Urinary bladder (tissue), 4 donors: ENCODE measurements at places on chromosomes 5 and 9.

DNA sequence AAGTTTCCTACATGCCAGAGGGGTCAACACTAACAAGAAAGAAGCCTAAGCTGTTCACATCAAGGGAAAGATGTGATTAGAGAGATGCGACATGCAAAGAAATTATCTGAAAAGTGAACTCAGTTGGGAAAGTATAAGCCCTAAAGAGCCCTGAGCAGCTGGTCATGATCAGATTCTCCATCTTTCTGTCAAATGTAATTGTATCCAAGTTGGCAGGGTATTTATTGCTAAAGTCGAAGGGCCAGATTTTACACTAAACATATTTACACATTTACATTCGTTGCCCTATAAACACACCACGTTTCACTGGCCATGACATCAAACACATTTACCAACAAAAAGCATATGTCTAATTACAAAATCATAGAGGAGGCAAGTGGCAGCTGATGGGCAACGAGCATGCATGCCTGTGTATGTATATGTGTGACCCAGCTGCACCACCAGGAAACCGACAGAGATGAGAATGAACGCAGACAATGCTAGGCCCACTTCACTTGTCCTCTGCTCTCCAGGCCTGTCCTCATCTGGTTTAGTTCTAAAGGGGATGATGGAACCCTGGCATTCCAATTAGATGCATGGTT, 6.3 kb downstream of the FOXD1 start:
- DNase-seq: no peak

- no peak for DNase-seq
Measured at GRCh38 chr9:135480940-135481310, 1.3 kb downstream of the PPP1R26 start.

GRCh38 chr9:129094387-129095169, 13.7 kb downstream of the DOLPP1 start:
- no peak for DNase-seq

GRCh38 chr5:13215806-13216205, 728.7 kb downstream of the DNAH5 start:
- DNase-seq: no peak

GRCh38 chr5:132260714-132261551, 3.4 kb downstream of the PDLIM4 start:
- no peak for DNase-seq

GRCh38 chr5:50967563-50968355, 301.3 kb downstream of the PARP8 start:
- DNase-seq: peak; percentile 55

DNA sequence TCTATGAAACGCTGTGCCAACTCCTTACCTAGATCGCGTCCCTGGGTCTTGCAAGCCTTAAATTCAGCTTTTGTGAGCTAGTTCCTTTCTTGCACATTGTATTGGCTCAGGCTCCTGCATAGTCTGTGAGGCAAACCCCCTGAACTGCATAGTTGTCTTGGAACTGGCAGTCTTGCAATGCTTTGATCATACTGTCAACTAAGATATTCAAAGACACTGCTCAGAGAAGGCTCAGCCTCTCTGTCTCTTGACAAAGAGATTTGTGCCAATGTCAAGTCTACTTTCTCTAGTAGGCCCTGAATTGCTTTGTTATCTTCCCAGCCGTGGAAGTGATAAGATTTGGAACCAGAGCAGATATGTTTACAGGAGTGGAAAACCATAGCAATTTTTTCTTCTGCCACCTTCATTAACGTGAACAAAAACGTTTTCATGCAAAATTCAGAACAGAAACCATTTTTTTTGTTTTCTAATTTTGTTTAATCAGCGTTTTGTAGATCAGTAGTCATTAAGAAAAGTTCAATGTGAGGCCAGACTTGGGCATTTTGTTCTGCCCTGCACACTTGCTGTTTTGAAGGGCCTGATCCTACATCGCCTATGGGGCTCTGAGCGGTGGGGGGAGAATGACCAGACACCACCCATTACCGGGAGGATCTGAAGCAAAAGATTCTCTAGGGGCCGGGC, 27.6 kb upstream of the ENTREP1 start:
- no peak for DNase-seq

DNA sequence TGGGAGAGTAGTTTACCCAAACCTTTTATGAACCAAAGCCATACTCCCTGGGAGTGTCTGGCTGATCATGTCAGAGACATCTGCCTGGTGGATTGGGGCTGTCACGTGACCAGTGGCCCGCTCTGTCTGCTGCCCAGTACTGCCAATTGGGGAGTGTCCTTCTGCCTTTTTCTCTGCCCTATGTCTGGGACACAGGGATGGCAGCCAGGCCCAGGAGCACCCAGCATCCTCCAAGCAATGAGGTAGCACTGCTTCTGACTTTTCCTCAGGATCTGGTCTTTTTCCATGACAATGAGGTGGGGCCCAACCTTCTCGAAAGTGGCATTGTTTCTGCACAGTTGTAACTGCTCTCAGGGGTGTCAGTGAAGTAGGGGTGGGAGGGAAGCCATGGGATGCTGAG, 21.8 kb downstream of the DAPK1 start:
- no peak for DNase-seq
